ENCODE measurements at places on chromosomes 6 and 20.
A peak's percentile ranks its signal among the peaks of the same experiment; 100 is the strongest.

DNA sequence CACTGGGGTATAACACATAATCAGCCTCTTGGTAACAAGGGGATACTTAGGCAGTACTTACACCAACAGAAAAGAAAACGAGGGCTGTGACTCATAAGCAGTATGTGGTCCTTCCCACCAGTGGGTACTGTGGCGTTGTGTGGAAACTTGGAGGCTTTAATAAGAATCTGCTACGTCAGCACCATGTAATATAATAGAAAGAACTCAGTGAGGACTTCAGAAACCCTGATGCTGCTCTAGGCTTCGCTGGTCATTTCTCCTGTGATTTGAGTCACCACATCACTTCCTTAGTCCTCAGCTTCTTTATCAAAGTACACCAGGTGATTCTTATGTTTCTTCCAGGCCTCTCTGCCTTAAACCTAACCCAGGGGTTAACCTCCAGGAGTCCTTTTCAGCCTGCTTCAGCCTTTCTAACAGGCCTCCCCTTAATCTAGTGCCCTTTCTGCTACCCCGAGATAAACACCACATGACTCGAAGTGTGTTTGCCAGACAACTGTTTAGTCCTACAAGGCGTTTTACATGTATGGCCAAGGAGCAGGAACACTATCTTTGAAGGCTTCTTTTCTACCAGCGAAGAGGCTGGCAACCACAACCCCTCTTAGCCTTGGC lies 68.5 kb downstream of the FYN start:
- DNase-seq: no peak

DNA sequence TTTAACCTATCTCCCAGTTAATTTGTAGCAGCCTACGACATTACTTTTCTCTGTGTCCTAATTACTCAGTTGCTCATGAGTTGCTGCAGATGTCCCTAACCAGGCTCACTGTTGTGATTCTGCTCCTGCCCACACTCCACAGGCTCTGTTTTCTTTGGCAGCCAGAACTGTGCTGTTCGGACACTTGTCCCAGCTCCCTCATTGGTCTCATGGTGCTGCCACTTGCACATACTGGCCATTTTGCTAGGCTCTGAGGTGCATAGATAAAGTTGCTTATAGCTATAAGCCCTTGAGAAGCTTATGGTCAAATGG lies 55.0 kb downstream of the NOX3 start:
- no peak for DNase-seq

GRCh38 chr6:72175916-72176315 lies 289.6 kb downstream of the RIMS1 start:
- DNase-seq: no peak

GRCh38 chr6:152783217-152783878 lies 32.8 kb downstream of the VIP start:
- DNase-seq: no peak

- DNase-seq: peak; percentile 39
Measured at GRCh38 chr6:30752157-30752927, 8.0 kb upstream of the IER3 start.

DNA sequence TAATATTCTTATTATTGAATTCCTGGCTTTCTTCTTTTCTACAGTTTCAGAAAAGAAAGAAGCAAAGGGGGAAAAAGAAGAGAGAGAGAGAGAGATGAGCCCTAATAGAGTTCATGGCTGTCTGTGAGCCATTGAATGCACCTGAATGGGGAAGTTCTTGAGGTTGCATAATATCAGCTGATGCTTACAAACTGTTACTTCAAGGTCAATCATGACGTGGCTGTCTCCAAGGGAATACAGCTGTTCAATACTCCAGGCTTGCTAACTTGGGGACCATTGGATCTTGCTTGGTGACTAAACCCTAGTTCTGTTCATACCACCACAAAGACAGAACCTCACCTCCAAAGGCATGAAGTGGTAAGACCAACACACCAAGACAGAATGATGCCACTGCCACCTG lies 180.4 kb downstream of the ADGRG6 start:
- no peak for DNase-seq

- no peak for DNase-seq
Measured at GRCh38 chr20:43379239-43379917, 78.3 kb upstream of the SRSF6 start.

- no peak for DNase-seq
Measured at GRCh38 chr6:97864366-97864765, 581.4 kb upstream of the MMS22L start.

DNA sequence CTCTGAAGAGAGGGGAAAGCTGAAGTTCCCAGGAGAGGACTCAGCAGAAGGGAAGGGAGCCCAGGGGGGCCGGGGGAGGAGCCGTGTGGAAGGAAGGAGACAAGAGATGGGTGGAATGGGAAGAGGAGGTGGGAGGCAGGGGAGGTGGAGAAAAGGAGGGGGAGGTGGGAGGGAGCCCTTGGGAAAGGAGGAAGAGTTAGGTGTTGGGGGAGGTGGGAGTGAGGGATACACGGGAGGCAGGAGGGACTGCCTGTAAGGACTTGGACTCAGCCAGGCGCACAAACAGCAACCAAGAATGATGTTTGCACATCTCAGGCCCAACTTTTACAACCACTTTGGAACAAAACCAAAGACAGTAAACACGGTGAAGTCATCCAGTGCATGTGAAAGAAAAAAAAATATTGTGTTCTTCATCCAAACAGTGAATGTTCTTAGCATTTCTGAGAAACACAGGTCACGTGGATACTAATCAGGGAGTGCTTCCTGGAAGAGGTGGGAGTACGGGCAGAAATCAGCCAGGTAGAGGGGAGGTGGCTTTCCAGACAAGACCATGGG lies 17.4 kb upstream of the LSM14B start:
- peak; percentile 46 for DNase-seq

GRCh38 chr6:100633096-100633777 lies 168.5 kb upstream of the SIM1 start:
- DNase-seq: no peak

DNA sequence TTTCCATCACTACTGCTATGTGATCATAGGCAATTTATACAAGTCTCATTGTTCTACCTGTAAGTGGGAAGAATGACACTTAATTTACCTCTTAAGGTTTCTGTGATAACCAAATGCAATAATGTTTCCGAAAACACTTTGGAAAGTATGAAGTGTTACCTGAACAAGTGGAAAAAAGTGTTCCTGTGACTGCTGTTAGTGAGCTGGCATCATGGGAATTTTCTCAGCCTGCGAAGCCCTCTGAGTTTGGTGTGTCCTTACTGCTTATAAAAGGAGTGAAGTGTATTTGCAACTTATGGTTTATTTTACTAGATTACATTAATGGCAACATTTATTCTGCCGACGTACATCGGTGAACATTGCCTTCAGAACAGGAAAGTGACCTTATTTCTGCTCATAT lies 133.0 kb downstream of the AKAP7 start:
- DNase-seq: no peak

DNA sequence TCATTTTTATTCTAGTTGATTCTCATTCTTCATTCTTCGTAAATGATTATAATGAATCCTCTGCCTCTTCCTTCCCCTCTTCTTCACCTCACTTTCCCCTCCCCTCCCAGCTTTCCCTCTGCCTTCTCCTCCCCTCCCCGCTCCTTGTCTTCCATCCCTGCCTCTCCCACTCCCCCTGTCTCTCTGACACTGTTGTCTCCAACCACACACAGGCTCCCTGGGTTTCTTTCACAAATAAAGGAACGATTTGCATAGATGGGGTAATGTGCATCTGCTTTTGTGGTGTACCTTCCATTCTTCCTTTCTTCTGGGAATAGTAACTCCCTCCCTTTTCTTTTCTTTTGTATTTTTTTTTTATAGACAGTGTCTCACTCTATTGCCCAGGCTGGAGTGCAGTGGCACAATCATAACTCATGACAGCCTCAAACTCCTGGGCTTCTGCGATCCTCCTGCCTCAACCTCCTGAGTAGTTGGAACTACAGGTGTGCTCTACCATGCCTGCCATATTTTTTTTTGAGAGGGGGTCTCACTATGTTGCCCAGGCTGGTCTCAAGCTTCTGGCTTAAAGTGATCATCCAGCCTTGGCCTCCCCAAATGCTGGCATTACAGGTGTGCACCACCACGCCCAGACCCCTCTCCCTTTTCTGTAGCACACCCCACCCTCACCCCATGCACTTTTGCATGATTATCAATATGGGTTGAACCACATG lies 318.6 kb downstream of the PRKN start:
- DNase-seq: no peak

DNA sequence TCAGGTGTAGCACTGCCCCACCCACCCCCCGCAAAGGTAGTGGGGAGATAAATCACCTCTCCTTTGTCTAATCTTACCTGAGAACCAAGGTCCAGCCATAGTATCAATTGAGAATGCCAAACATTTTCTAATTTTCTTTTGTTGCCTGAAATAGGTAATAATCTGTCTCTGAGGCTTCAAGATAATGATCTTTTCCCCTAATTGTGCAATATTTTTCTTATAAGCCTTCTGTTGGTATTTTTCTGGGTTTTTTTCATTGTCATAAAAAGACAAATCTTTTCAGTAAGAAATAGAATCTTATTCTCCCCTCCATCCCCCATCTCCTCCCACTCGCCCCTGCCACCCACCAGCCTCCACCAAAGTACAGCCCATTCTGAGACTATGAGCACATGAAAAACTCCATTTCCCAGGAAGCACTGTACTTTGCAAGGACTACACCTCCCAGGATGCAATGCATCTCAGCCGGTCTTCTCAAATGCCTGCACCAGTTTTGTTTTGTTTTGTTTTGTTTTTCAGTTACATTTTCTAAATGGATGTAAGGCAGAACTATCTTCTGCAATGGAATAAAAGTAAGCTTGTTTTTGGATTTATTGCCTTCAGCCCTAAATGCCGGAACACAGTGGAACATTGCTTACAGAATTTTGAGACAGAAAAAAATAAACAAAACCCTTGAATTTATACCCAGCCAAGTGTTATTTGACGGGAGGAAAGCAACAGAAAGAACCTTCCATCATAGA lies 268.0 kb downstream of the TFAP2A start:
- no peak for DNase-seq

GRCh38 chr6:8029243-8029870 lies 34.8 kb downstream of the BLOC1S5 start:
- no peak for DNase-seq

DNA sequence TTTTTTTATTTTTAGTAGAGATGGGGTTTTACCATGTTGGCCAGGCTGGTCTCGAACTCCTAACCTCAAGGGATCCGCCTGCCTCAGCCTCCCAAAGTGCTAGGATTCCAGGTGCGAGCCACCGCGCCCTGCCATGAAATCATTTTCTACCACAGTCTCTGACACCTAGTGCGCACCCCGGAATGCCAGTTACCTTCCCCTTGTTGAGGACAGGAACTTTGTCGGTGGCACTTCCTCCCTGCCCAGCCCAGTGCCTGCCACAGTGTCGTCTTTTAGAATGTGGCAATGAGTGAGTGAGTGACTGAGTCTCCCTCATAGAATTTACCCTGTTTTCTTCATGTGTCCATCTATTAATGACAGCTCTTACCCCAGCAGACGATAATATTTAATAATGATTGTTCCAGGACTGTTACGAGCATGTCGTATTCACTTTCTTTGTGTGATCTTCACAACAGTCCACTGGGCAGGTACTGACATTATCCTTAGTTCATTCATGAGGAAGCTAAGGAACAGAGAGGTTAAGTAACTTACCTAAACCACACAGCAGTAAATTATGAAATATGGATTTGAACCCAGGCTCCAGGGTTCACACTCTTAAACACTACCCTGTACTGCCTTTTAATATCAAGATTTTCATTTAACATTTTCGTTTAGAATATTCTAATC lies 1.8 kb downstream of the OSBPL2 start:
- DNase-seq: no peak

- DNase-seq: no peak
Measured at GRCh38 chr6:15061180-15061641, 184.7 kb upstream of the JARID2 start.

- no peak for DNase-seq
Measured at GRCh38 chr6:154106251-154106650, 67.2 kb downstream of the OPRM1 start.

DNA sequence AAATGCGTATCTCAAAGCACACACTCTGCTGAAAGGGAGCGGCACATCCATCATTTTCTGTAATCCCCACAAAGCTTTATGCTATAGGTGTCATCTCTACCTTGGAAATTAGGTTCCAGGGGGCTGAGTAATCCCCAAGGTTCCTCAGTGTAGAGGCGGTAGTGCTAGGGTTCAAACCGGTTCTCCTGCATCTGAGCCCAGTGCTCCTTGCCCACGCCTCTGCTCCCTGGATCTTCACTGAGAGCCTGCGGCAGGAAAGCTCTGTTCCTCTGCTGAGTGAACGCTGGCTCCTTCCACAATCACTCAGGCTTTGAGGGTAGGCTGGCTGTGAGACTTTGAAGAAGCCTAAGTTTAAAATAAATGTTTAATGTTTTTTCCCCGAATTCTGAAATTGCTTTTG lies 24.9 kb downstream of the SLC22A23 start:
- no peak for DNase-seq

- no peak for DNase-seq
Measured at GRCh38 chr20:39974966-39975501, 714.0 kb downstream of the MAFB start.

GRCh38 chr6:89582669-89583325 lies 55.8 kb downstream of the LYRM2 start:
- DNase-seq: no peak

DNA sequence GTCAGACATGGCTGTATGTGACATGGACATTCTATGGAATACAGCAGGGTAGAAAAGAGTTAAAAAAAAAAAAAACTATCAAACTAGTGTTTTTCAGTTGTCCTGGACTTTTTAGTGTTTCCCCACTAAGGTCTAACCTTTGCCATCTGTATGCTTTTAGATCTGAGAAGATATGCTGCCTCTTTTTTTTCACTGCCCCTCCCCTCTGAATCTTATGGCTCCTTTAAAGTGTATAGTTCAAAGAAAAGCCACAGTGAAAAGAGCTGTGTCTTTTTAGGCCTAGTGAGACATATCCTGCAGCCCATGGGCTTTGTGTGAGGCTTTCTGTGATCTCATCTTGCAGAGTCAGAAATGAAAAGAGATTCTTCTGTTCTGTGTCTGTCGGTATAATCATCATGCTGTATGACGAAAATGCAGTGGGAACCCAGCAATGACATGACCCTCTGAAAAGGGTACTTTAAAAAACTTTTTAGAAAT lies 29.3 kb downstream of the ADGRG6 start:
- no peak for DNase-seq

DNA sequence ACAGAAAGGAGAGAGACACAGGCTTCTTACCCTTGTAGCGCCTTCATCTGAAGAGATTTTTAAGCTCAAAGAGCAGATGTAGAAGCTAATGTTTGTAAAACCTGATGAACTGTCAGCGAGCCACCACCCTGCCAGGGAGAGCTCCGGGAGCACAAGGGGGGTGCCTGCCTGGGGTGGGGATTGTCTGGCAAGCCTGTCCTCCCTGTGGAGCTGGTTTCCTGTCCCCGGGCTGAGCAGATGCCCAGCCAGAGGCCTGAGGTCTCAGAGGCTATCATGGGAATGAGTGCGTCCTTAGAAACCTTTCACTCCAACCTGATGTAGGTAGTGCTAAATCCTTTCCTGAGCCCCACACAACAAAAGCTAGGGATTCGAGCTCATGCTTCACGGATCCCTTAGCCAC lies 41.9 kb upstream of the NR2E1 start:
- DNase-seq: no peak

GRCh38 chr20:53048387-53048786 lies 76.2 kb downstream of the TSHZ2 start:
- DNase-seq: no peak

Measured in urinary bladder (tissue), 4 donors.